NCI-H524 (cell line): ENCODE measurements at places on chromosomes 5 and 9.

GRCh38 chr9:137070201-137070905 is at the start of gene SAPCD2:
Gene SAPCD2 (minus strand): TSS chr9:137070557. CDS start chr9:137070460, 97 bp downstream.
- peak; percentile 91 for DNase-seq

DNA sequence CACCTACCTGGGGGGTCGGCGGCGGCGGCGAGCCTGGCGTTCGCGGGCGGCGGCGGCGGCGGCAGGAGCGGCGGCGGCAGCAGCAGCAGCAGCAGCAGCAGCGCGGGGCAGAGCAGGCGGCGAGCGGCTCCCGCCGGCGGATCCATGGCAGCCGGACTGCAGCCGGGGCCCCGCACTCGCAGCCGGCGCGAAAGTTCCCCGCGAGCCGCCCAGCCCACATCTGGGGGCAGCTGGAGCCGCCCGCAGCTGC is 153 bp downstream of the ADAMTS2 start:
- no peak for DNase-seq

GRCh38 chr5:160369990-160370712 is at the start of gene C1QTNF2:
Gene C1QTNF2 (minus strand): TSS chr5:160370626. CDS start chr5:160355011, 15,615 bp downstream.
- peak; percentile 34 for DNase-seq

GRCh38 chr9:81729135-81729534 is 39.8 kb upstream of the TLE1 start:
- no peak for DNase-seq

- no peak for DNase-seq
Measured at GRCh38 chr5:68538814-68539420, 323.4 kb downstream of the PIK3R1 start.

DNA sequence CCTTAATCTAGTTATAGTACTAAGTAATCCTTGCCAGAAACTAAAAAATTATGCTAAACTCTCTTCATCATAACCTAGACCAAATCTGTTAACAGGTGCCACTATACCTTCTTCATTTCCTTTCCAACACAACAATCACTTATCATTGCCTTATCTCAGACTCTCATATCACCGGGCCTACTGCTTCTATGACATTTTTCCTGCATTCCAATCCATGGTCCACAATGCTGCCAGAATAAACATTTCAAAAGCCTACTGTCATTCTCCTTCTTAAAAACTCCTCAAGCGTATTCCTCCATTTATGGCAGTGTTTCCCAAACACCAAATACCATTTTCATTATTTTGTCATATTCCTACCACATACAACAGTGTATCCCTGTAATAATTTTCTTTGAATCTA is 6.5 kb downstream of the PPP6C start:
- DNase-seq = no peak

- no peak for DNase-seq
Measured at GRCh38 chr9:135590486-135591079, 29.0 kb downstream of the PAEP start.

DNA sequence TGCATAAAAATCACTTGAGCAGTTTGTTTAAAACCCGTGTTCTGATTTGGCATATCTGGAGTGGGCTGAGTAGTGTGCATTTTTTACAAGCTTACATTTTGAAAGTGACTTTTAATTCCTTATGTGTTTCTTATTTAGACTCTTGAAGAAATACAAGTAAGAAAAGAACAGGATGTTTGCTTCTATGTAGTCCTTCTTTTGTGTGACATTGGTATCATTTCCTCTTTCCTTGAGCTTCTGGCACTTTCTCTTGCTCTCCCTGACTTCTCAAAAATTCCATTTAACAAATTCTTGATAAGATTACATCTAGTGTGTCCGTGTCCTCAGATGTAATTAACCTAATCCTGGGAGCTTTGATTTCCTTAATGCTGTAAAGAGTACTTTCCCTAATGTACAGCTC is 12.5 kb downstream of the GARNL3 start:
- DNase-seq = no peak

DNA sequence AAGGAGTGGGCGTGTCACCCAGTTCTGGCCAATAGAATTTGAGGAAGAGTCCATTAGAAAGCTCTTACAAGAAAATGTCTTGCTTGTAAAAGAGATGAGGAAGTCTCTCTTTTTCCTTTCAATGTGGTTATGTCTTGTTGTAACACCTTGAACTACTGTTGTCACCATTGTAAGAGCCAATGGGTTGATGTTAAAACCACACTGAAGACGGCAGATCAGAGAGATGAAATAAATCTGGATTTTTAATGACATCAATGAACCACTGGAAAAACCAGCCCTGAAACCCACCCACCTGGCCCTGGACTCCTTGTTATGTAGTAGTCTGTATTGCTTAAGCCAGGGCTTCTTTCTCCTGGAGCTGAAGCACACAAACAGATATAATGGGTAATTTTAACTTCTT is 83.8 kb upstream of the ERCC6L2 start:
- no peak for DNase-seq

DNA sequence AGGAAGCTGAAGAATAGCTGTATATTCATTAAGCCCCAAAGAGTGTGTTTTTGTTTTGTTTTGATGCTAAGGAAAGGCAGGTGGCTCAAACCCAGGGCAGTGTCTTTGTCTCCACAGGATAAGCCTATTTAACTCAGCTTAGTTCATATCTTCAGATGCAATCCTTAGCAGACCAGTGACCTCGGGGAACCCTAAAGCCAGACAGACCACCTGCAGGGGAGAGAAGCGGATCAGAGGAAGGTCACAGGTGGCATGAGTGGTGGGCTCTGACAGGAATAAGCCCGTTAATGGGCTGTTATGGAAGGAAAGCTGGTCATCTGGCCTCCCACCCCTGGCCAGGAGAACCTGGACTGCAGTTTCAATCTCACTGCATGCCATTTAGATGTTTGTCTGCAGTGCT is 30.8 kb downstream of the TAS2R1 start:
- no peak for DNase-seq

DNA sequence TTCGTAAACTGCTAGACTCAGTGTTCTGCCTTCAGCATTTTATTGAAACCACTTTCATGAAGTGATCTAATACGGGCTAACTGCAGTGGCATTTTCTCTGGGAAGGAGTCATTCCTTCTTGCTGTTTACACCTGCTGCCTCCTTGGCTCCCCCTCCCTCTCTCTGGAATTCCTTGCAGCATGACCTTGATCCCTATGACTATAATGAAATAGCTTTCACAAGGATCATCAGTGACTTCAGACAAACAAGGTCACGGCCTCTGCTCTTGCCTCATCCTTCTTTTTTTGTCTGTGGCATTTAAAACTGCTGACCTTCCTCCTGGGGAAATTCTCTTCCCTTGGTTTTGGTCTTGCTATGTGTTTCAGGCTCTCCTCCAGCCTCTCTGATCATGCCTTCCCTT is 90.2 kb downstream of the ZNF462 start:
- no peak for DNase-seq

DNA sequence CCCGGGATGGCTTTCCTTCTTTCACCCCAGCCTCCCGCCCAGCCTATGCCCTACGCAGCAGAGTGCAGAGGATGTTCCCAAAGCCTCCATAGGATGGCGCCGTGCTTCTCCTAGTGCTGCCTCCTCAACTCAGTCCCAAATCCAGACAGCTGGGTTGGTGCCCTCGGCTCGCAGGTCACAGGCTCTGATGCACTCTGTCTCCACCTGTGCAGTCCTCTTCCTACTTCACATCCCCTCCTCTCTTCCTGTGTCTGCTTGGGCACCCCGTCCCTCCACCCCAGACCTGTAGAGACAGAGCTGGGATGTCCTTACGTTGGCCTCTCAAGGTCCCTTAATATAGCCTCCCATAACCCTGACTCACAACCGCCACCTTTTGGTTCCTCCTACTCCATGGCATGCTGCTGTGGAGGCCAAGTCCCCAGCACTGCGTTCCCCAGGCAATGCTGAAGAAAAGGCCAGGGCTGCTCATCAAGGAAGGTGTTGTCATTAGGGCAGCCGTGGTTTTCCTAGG is 314.4 kb downstream of the GADD45G start:
- DNase-seq = peak; percentile 54

DNA sequence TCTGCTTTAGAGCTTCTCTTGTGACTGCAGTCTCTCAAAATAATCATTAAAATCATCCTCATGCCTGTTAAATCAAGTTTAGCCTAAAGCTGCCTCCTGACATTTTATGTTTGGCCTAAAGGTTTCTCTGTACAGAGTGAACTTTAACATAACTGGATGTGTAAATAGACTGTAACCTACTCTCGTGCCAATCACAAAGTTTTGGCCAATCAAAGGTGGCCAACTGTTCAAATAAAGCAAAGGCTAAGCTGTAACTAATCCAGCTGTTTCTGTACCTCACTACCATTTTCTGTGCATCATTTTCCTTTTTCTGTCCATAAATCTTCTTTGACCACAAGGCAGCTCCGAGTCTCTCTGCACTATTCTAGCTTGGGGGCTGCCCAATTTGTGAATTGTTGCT is 86.2 kb downstream of the GCNT1 start:
- no peak for DNase-seq

GRCh38 chr5:73668017-73668416 is 42.0 kb downstream of the ARHGEF28 start:
- no peak for DNase-seq

- no peak for DNase-seq
Measured at GRCh38 chr9:4994166-4994890, 9.3 kb downstream of the JAK2 start.

- DNase-seq = no peak
Measured at GRCh38 chr5:82072138-82072537, 100.3 kb downstream of the ATG10 start.

DNA sequence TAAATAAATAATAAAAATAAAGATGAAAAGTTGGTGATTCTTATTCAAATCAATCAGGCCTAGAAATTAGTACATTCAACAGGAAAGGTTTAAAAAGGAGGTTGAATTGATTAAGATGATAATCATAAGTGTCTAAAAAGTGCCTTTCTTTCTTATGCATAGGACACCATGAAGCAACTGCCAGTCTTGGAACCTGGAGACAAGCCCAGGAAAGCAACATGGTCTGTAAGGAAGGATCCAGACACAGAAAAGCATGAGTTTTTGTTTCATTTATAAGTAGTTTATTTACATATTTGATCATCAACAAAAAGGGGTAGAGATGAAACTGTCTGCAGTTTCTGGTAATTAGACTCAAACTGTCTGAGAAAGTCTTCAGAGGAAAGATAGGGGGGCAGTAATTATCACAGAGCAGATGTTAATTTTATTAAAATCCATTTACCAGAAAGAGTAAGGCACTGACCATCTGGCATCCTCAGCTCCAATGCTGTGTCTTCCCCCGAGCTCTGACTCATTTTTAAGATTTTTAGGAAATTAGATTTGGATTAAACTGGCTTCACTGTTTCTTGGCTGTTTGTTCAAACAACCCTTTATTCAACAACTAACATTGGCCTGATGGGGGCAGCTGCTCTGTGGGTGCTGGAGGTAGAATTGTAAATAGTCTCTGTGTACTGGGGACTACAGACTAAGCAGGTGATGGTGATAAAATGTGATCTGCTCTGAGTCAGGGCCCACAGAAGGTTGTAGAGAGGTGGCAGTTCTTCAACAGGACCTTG is 2.7 kb downstream of the RABEPK start:
- DNase-seq = peak; percentile 90

DNA sequence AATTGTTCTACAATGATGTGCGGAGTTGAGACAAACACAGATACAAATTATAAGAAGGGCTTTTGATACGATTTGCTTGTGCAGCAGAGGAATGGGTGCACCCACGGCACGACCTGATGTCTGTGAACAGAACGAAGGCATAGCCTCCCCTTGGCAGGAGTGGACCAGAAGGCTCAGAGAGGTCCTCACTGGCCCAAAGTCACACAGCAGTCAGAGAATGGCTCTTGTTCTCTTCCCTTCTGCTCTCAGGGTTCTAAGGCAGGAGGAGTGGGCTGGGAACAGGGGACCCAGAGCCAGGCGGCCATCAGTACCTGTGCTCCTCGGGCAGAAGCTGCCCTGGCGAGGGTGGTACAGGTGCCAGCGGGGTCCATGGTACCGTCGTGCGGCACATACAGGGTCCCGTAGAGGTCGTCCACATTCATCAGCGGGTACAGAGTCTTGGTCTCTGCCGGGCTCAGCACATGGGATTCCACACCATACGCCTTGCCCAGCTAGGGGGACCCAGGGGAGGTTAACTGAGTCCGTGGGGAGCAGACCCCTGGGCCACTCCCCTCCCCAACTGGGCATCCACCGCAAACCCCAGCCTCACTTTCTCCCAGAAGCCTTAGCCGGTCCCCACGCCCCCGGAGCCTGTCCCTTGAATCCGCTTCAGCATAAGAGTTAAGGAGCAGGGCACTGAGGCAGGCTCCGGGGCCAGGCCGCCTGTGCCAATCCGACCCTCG is 7.0 kb downstream of the SARDH start:
- DNase-seq = no peak

DNA sequence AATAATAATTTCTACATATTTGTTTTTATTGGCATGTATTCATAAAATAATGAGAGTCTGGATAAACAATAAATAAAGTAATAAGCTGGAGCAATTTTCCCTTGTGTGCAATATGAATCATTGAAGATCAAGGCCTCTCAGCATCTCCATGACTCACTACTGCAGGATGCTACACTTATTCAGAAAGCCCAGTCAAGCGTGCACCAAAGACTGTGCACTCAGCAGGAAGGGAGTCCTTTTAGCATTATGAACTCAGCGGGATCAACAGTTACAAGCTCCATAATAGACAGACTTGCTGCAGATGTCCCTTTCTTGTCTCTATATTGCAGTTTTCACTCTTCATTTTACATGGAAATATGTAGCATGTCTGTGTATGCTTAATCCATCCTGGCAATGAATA is 485.3 kb downstream of the CDH9 start:
- peak; percentile 48 for DNase-seq

DNA sequence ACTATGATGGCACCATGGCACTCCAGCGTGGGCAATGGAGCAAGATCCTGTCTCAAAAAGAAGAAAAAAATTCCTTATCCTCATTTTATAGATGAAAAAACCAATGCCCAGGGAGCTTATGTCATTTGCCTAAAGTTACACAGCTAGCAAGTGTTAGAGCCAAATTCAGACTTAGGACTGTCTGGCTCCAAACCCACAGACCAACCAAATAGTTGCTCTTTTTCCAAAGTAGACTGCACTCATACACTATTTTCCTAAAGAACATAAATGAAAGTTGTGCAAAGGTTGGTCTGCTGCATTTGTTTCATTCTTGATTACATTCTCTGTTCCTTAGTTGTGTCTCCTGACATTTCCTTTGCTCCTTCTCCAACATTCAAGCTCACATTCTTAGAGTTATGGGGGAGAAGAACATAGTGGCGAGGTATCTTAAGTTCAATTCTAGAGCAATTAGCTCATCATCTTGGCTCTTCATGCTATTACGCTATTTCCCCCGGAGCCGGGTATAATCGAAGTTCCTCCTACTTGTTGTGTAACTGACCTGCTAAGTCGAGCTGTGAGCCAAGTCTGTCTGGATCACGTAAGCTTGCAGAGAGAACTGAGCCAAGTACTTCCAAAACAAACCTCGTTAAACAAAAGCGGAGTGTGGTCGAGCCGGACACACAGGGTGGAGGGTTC is 138.3 kb downstream of the RFK start:
- no peak for DNase-seq

GRCh38 chr9:96236854-96237550 is 65.0 kb downstream of the HSD17B3 start:
- peak; percentile 12 for DNase-seq

- DNase-seq = no peak
Measured at GRCh38 chr5:126716861-126717260, 60.1 kb upstream of the LMNB1 start.

GRCh38 chr9:90825586-90825985 is 24.0 kb downstream of the SYK start:
- DNase-seq = no peak

GRCh38 chr5:145531038-145531734 is 304.0 kb downstream of the PRELID2 start:
- no peak for DNase-seq

GRCh38 chr9:27990524-27990923 is 417.2 kb upstream of the C9orf72 start:
- DNase-seq = no peak

GRCh38 chr5:135032999-135033861 is 798 bp downstream of the PITX1 start:
- no peak for DNase-seq
